ENCODE measurements at places on chromosomes 6 and 20.

GRCh38 chr20:59124296-59125029 is 39.2 kb upstream of the ZNF831 start:
- no peak for DNase-seq

DNA sequence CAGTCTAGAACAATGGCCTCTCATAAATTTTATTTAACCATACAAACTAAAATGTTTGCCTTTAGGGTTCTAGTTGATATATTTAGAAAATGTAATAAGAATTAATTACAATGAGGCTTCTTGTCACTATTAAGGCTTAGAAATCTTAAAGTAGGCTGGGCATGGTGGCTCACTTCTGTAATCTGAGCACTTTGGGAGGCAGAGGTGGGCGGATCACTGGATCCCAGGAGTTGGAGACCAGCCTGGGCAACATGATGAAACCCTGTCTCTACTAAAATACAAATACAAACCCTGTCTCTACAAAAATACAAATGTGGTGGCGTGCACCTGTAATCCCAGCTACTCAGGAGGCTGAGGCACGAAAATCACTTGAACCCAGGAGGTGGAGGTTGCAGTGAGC is 99.0 kb upstream of the ADGRF1 start:
- no peak for DNase-seq

- no peak for DNase-seq
These were observed 4.1 kb downstream of the BPI start for GRCh38 chr20:38308047-38308438.

DNA sequence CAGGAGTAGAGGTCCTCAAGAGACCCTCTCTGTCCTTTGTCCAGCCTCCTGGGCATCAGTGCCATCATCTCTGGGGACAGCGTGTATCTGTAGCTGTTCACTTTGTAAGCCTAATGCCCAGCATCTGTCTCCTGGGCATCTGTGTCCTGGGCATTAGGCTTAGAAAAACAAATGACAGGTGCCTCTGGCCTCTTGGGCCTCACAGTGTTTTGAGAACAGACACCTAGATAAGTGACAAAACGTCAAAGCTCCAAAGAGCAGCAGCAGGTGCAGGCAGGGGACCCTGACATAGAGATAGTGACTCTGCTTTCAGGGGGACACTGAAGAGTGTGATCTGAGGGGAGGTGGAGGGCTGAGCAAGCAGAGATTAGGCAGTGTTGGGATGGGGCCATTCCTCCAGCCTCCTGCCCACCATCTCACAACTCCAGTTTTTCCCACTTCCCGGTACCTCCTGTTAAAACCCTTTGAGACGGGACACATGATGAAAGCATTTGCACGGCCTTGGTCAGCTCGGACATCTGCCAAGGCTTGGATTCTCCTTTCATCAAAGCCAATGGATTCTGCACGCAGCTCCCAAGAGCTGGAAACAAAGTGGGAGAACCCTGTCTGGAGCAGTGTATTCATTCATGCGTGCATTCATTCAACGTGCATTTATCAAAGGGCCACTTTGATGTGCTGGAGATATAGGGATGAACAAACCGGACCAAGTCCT is 55.5 kb upstream of the CD93 start:
- DNase-seq: no peak

GRCh38 chr6:164230259-164230658 is 815.7 kb downstream of the QKI start:
- DNase-seq: no peak

- peak; percentile 81 for DNase-seq
These were observed 61.1 kb upstream of the CCN6 start for GRCh38 chr6:111992851-111993250.

- DNase-seq: peak; percentile 92
These were observed 10.1 kb downstream of the CRYBG1 start for GRCh38 chr6:106370639-106371038.

DNA sequence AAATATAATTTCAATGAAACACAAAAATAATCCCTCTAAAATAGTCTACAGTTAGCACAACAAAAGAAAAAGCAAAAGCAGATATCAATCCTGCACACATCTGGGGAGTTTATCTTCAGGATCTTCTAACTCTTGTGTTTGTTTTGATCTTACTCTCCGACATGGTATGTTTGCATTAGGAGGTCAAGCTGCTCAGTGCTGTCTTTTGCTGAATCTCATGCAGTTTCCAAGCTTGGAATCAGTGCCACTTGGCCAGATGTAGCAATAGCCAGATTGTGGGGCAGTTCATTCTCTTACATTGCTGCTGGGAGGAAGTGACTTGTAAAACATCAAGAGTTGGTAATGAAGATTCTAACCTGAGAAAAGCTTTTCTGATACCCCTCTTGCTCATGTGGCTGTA is 29.5 kb downstream of the RIOK1 start:
- no peak for DNase-seq

GRCh38 chr6:11033825-11034224 is 10.3 kb downstream of the ELOVL2 start:
- DNase-seq: peak; percentile 44

DNA sequence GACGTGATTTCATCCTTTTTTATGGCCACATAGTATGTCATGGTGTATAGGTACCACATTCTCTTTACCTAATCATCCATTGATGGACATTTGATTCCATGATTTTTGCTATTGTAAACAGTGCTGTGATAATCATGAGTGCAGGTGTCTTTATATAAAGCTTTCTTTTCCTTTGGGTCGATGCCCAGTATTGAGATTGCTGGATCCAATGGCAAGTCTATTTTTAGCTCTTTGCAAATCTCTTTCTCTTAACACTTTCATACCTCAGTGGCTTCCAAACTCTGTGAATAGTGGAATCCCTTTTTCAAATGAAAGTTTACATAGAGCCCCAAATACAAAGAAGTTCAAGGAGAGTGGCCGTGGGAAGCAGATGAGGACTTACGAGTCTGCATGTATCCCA is 105.8 kb upstream of the SPTLC3 start:
- DNase-seq: no peak

DNA sequence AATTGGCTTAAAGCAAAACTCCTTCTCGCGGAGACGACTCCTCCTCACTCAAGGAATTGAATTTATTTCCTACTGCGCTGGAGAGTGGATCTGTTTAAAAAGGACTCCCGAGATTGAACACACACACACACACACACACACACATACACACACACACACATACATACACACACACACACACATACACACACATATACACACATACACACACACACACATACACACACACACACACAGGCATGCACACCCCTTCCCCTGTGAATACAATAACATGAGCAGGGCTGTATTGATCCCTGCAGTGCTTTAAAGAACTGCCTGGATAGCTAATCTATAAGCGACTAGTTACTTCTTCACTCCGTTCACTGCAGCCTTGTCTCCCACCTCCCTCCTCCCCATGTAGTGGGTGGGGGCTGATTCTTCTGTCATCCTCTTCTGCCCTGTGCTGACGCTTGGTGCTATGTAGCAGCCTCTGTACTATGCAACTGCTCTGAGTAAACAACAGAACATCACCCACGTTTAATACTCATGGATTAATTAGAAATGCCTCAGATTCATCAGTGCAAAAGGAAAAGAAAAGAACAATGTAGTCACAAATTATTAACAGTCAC is 549.0 kb downstream of the CDH26 start:
- DNase-seq: no peak

DNA sequence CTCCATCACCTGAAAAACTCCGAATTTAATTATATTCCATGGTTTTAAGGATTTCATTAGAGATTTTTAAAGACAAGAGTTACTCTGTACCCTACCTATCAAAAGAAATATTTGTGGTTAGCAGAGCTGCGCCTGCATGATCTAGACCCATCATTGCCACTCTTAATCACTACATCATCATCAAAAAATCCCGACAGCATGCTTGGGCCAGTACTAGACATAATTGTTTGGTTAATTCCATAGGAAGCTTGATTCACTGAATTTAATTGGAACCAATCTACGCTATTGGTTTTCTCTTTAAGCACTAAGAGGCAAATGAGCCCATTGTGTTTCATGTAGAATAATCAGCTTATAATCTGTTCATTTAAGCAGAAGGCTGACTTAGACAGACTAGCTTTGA is 33.4 kb upstream of the RNF217 start:
- DNase-seq: peak; percentile 91

DNA sequence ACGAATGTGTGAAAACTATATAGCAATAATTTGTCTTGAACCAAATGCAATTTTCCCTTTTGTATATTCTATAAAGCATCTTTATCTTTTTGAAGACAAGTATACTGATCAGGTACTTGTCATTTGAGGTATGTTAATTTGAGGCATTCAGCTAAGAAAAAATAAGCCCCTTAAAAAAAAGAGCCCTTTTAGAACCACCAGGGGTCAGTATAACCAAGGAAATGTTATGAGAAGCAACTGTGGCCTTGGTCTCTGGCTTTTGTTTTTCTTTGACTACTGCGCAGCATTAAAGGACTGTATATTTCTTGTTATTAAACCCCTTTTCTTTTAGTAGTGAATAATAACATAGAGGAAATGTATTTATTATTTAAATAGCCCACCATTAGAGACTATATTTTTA is 43.1 kb downstream of the CD109 start:
- DNase-seq: peak; percentile 23

Data from mammary epithelial cell (primary cell).